ENCODE measurements at places on chromosomes 3 and 15.

DNA sequence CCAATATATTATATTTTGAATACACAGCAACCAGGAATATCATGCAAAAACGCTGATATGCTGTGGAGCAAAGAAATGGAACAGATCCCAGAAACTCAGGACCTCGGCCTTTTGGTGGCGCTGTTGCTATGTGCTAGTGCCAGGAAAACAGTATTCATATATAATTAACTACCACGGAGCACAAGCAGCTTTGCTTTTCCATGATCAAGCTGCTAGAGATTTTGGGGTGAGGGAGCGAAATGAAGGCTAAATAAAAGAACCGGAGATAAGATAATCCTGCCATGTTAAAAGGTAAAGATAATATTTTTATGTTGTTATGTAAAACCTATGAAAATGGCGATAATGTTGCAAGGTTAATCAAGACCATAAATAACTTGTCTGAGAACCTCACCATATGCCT lies 157.7 kb upstream of the FAM3D start:
- DNase-seq = peak; percentile 25

- DNase-seq = peak; percentile 22
Measured at GRCh38 chr3:65888980-65889706, 149.6 kb downstream of the MAGI1 start.

- DNase-seq = no peak
Measured at GRCh38 chr3:60952055-60952454, 299.2 kb downstream of the FHIT start.

DNA sequence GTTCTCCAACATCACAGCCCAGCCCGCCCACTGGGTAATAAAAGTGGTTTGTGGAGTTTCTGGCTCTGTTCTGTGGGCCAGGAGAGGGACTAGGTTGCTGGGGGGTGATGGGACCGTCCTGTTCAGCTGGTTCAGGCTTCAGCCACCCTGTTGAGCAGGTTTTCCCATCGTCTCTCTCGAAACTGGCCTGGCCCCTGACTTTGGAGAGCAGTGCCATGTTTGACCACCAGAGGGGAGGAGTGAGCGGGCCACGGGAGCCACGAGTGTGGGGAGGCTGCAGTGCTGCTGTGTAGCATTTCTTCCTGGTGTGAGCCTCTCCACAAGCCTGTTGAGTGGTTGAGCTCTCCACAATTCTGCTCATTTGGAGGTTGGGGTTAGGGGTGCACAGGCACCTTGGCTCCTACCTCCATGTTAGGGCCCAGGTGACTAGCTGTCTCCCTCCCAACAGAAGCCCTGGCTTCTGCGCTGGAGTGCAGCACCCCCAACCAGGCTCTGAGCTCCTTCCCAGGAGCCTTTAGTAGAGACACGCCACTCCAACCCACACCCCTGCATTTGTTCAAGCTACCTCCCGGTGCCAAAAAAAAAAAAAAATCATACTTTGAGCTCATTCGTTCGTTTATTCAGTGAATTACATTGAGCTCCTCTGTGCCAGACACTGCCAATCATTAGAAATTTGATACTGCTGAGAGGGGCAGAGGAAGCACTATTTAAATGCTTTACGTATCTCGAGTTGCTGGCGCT lies 13.9 kb downstream of the SPINT1 start:
- DNase-seq = peak; percentile 89

- no peak for DNase-seq
Measured at GRCh38 chr3:49607105-49607591, 52.9 kb downstream of the BSN start.

DNA sequence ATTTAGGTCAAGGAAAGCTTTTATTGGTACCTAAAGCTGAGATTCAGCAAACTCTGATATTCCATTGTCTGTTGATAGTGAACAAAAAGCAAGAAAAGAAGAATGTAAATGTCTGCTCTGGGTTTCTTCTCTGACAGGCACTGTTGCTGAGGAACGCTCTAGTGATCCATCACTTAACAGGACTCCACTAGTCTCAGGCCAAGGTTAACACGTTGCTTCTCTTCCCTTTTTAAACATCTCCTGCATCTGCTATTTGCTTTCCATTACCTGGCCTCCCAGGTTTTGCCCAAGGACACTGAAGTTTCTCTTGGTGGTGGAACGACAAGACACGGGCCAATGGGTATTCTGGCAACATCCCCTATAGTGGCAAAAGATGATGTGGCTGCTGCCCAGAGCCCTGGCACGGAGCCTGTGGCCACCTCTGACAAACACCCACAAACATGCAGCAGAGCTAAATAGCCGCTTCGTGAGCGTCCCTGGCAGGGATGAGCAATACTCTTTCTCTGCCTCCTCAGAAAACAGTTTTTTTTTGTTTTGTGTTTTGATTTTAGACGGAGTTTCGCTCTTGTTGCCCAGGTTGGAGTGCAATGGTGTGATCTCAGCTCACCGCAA lies 97.8 kb upstream of the AKAP13 start:
- DNase-seq = no peak

GRCh38 chr3:95464346-95464745 lies 1350.0 kb upstream of the EPHA6 start:
- DNase-seq = no peak

- no peak for DNase-seq
Measured at GRCh38 chr3:142056656-142057330, 92.6 kb downstream of the TFDP2 start.

DNA sequence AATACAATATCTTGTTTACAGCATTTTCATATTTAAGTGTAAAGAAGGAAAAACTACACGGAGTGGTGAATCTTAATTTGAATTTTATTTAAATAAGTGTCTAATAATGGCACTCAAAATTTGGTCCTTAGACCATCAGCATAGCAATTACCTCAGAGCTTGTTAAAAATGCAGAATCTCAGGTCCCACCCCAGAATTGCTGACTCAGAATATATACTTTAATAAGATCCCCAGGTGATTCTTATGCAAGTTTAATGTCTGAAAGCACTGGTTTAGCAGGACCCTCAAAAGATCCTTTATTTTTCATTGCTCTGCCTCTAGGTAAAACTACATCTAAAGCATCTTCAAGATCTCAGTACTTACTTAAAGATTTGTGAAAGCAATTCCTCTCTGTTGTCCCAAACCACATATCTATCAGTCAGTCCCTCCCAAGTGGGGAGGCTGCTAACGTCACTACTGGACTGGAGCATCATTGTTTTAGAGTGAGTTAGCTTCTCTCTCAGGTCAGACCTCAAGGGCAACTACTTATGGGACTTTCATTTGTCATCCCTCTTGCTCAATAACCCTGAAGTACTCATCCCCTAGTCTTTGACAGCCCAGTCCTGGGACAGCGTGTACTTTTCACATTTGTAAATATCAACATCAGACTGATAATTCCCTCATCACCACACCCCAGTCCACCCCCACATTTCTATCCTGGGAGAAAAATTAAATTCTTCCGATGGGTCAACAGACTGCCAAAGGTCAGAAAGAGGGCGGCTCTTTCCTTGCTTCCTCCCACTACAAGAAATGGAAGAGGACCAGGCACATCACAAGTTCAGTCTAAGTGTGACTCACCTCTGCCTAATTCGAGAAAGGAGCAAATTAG lies 76.7 kb downstream of the CBLB start:
- no peak for DNase-seq

DNA sequence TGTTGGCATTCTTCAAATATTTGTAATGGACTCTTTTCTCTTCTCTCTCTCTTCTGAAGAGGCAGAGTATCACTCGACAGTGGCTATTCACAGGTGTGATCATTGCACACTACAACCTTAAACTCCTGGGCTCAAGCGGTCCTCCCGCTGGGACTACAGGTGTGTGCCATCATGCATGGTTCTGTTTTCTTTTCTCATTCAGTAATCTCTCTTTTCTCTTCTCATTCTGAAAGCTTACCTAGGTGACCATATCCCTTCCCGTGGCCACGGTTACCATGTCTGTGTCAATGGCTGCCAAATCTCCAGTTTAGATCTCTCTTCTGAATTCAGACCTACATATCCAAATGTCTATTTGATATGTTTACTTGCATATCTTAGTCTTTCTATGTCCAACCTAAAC lies 96.3 kb downstream of the SOX2 start:
- no peak for DNase-seq

- DNase-seq = no peak
Measured at GRCh38 chr3:175434561-175434960, 575.4 kb downstream of the NAALADL2 start.

DNA sequence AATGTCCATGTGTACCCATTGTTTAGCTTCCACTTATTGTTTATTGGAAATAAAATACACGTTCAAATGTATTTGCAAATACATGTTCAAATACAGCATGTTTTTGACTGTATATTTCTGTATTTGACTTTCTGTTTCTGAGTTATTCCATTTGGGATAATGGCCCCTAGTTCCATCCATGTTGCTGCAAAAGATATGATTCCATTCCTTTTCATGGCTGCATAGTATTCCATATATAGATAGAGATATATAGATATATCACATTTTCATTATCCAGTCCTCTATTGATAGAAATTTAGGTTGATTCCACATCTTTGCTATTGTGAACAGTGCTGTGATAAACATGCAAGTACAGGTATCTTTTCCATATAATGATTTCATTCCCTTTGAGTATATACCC lies 241.4 kb upstream of the SOX2 start:
- DNase-seq = no peak

GRCh38 chr3:123789760-123790159 lies 94.4 kb downstream of the MYLK start:
- DNase-seq = no peak

GRCh38 chr15:73239564-73240215 lies 129.1 kb downstream of the HCN4 start:
- no peak for DNase-seq

DNA sequence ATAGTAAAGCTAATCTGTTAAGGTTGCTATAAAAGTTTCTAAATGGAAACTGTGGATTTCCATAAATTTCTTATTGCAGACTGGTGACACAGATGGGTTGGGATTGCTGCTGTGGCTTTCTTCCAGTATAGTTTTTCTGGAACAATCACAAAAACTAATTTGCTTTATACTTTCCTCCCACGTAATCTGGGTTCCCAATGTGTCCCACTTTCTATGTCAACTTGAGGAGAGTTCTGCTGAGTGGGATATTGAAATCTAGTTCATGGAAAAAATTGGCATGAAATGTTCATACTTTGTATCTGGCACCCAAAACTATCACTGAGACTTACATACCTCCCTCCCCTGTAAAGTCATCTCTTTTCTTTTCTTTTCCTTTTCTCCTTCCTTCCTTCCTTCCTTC lies 126.8 kb downstream of the TGFBR2 start:
- DNase-seq = no peak

GRCh38 chr3:49339581-49339940 lies 292 bp downstream of the USP4 start:
- DNase-seq = no peak

GRCh38 chr15:71410347-71410746 lies 295.1 kb downstream of the THSD4 start:
- DNase-seq = no peak
